ENCODE measurements at places on chromosomes 1 and 21. TPM values are rescaled to one million over a fixed set of nuclear protein-coding genes. Genes with fewer than 3 reads are reported as not detected.

DNA sequence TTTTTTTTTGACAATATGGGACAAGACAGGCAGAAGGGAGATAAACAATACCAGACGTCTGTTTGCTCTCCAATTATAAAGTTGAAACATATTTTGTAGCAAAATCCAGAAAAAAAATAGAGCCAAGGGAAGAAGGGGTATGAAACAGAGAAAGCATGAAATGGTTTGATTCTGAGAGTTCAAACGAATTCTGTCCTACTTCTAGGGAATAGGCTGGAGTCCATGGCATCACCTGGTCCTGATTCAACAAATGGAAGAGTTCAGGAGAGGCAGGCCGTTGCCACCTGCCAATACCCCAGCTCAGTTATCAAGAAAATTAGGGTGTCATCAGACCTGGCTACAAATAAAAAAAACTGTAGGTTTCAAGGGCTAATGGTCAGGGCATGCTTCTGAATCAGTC is 71.8 kb downstream of the CLSTN1 start:
- no peak for DNase-seq

DNA sequence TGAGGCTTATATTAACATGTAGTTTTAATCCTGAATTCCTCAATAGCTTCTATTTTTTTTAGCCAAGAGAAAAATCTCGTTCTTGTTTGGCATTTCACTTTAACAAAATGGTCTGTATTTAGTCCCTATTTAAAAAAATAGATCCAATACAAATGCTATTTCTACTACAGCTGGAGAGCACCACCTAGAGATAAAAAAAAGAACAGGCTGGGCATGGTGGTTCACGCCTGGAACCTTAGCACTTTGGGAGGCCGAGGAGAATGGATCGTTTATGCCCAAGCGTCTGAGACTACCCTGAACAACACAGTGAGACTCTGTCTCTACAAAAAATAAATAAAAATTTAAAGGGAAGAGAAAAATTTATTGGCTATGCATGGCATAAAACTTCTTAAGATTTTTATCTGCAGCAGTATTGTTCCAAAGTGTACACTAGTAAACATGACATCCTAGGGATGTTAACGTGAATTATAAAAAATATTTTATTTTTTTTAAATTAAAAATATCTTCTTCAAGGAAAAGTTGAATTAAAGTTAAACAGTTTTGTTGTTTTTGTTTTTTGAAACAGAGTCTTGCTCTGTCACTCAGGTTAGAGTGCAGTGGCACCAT is 4.4 kb downstream of the ST7L start:
- DNase-seq: no peak

- no peak for DNase-seq
Observed at GRCh38 chr1:207428783-207429182, 25.3 kb upstream of the CR2 start.

GRCh38 chr1:199858171-199858570 is 169.3 kb upstream of the NR5A2 start:
- DNase-seq: no peak

- no peak for DNase-seq
Observed at GRCh38 chr21:16353764-16354163, 624.0 kb downstream of the USP25 start.

DNA sequence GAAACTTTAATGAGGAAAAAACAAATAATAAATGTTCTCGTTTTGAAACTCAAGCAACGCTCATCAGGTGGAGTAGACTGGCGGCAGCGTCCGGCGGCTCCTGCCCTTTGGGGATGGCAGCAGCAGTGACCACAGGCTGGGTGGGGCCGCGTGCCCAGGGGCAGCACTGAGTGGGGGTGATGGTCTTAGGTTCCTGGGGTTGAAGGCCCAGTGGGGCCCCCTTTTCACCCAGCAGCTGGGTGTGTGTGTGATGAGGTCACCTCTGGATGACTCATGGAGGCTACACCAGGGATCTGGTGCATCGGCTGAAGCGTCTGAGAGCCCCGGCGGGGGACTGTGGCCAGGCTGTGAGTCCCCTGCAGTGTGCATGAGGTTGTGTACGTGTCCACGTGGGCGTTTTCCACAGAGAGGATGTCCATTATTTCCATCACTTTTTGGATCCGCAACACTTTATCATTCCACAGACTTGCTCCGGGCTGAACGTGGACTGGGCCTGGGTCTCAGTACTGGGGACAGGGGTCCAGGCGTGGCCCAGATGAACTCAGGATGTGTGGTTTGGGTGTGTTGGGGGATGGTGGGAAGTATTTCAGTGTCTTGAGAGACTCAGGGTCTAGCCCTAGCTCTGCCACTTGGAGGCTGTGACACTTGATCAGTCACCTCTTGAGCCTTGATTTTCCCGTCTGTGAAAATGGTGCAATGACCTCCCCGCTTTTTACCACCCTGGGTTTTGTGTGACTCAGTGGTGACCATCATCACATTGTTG is 25.6 kb downstream of the LDLRAP1 start:
- no peak for DNase-seq

Gene LEFTY1
- 1.7 TPM for total RNA-seq

Gene SLC30A10
- total RNA-seq: 1.6 TPM

All from mesothelial cell of epicardium (in vitro differentiated cells).